ENCODE measurements at places on chromosomes 12 and 14. TPM values are rescaled to one million over a fixed set of nuclear protein-coding genes. Genes with fewer than 3 reads are reported as not detected.

Gene ARF6
- total RNA-seq = 40.3 TPM

Gene NID2
- 1.1 TPM for total RNA-seq

Gene PSMD9
- total RNA-seq = 122 TPM

Gene DAD1
- total RNA-seq = 91.2 TPM

Gene MMAB
- 67.0 TPM for total RNA-seq

Gene PRIMA1
- not detected for total RNA-seq

Gene KRT71
- total RNA-seq = not detected

Gene GAS2L3
- total RNA-seq = 22.0 TPM

Gene FAM90A1
- 0.61 TPM for total RNA-seq

Gene PPTC7
- total RNA-seq = 9.0 TPM

Gene INHBE
- total RNA-seq = 4.3 TPM

Gene CFAP54
- total RNA-seq = 0.53 TPM

Gene C1S
- total RNA-seq = 4.3 TPM

Gene IL23A
- total RNA-seq = 0.23 TPM

Gene KCNH5
- total RNA-seq = 0.57 TPM

Gene CELA1
- not detected for total RNA-seq

Gene CLECL1
- not detected for total RNA-seq

Gene NPFF
- not detected for total RNA-seq

Gene AQP5
- total RNA-seq = 0.49 TPM

Gene ARMH4
- 0.03 TPM for total RNA-seq

Gene SLCO1C1
- total RNA-seq = not detected

Gene KRT73
- not detected for total RNA-seq
